H1 (cell line): ENCODE measurements at places on chromosomes 2 and 18.

- DNase-seq: no peak
These were observed 129.7 kb downstream of the TPO start for GRCh38 chr2:1542971-1543370.

GRCh38 chr2:233334915-233335314 lies 19.4 kb upstream of the DGKD start:
- DNase-seq: no peak

GRCh38 chr2:205650450-205650849 lies 31.9 kb upstream of the NRP2 start:
- DNase-seq: peak; percentile 48

- DNase-seq: peak; percentile 61
These were observed 41.8 kb downstream of the TGFBRAP1 start for GRCh38 chr2:105287692-105288091.

- no peak for DNase-seq
These were observed 20.6 kb downstream of the ITGA6 start for GRCh38 chr2:172447811-172448493.

- no peak for DNase-seq
These were observed 737.6 kb downstream of the LRP1B start for GRCh38 chr2:141393214-141393545.

DNA sequence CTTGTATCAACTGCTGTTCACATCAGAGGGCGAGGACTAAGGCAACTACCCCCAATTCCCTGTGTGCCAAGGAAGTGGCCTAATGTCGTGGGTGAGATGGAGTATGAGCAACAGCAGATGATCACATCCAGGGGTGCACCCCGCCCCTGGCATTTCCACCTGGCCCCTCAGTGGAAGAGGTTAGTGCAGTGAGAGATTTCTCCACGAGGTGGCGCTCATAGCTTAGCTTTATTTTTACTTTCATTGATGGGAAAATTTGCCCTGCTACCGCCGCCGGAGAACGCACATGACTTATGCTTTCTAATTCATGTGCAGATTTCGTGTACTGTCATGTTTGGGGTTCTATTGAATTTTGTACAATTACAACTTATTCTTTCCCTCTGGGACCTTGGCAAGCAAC lies 470.6 kb upstream of the MEX3C start:
- no peak for DNase-seq

DNA sequence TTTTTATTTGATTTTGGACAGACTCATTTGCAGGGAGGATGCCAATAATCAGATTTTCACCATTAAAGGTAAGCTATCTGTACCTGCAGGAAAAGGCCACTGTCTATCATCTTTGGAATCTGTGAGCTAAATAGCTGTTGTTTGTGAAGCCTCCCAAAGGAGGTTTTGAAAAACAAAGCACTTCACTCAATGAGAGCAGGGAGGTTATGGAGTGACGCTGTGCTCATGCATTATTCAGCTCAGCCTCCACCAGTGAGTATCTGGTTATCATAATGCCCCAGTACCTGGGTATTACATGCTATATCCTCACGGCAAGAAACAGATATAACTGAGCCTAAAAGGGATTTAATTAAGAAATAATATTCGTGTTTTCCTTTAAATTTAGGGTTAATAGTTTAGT lies 189.6 kb upstream of the PIK3C3 start:
- DNase-seq: no peak

GRCh38 chr2:108934583-108935245 lies 54.3 kb downstream of the EDAR start:
- no peak for DNase-seq
